ENCODE measurements at places on chromosomes 1 and 21.
A peak's percentile ranks its signal among the peaks of the same experiment; 100 is the strongest.

DNA sequence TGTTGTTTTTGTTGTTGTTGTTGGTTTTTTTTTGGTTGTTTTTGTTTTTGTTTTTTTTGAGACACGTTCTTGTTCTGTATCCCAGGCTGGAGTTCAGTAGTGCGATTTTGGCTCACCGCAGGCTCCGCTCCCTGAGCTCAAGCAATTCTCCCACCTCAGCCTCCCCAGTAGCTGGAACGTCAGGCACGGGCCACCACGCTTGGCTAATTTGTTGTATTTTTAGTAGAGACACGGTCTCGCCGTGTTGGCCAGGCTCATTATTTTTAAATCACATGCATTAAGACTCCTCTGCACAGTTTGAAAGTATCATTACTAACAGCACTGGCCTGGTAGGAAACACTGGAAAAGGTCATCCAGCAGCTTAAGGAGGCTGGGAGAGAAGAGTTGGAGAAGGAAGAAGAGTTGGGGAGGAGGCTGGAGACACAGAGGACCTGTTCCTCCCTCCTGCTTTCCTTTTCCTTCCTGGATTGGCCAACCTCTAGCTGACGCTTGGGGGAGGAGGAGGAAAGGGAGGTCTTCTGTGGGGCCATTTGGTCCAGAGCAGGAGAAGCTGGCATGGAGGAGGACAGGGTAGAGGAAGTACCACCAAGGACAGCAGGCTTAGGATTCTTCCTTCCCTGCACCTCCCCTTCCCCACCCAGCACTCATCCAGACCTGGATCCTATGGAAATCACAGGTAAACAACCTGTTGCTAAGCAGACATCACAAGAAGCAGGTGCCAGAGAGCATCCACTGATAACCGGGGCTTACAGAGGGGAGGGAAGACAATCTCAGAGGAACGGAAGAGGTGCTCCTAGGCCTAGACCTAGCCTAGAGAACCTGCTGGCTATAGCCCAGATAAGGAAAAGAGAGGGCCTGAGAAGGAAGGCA, 71.9 kb upstream of the GOLT1A start:
- DNase-seq = no peak

DNA sequence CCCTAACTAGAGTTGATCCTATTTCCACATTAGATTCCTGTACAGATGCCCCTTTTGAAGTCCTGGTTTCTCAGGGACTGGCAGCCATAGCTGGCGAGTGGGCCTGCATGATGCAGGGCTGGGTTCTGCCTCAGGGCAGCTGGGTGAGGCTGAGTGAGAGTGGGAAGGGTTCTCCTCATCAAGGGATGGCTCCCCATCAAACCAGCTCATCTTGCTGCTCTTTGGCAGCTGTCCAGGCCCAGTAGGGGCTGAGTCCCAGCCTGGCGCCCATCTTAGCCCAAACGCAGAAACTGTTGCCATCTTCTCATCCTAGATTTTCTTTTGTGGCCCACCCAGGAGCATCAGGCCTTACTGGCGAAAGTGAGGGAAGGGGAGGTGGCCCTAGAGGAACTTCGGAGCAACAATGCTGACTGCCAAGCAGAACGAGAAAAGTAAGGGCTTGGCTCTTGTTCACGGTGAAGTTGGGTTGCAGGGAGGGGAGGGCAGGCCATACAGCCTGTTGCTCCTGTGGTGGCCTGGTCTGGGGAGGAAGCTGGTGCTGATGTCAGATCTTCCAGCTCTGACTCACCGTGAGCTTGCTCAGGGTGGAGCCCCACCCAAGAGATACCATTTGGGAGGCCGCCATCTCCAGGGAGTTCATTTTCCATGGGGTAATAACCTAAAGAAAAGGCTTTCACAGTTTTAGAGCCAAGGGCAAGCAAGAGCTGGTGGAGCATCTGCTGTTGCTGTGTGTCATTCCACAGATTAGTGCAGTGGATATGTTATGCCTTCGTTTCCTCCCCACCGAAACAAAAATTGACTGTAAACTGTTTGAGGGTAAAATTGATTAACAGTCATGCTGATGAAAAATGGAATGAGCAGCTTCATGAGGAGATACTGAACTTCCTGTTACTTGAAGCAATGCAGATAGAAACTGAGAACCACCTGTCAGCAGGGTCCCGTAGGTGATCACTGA, 34.7 kb downstream of the TUFT1 start:
- peak; percentile 88 for DNase-seq

- DNase-seq = no peak
These were observed 78.9 kb upstream of the DMRTA2 start for GRCh38 chr1:50502147-50502546.

DNA sequence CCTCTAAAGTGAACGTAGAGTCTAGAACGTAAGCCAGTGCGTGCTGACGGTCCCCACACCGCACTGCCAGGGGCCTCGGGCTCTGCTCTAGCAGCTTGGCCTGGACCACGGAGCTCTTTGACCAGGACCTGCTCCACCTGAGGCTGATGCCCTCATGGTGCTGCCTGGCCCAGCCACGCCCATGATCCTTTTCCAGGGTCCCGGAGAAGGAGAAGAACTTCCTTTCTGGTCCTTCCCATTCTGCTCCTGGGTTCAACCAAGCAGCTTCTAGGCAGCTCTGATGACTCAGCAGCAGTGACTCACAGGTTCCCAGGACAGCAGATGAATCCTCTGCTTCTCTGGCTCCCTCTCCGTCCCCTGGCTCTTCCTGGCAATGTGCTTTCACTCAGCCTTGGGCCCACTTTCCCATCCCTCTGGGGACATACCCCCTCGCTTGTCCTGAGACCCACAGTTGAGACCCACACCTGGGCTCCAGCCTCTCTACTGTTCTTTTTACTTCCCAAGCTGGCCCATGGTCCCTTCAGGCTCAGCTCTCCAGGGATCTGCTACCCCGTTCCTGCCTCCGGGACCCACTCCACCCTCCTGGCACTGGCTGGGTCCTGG, 246.3 kb upstream of the RAB4A start:
- peak; percentile 22 for DNase-seq

DNA sequence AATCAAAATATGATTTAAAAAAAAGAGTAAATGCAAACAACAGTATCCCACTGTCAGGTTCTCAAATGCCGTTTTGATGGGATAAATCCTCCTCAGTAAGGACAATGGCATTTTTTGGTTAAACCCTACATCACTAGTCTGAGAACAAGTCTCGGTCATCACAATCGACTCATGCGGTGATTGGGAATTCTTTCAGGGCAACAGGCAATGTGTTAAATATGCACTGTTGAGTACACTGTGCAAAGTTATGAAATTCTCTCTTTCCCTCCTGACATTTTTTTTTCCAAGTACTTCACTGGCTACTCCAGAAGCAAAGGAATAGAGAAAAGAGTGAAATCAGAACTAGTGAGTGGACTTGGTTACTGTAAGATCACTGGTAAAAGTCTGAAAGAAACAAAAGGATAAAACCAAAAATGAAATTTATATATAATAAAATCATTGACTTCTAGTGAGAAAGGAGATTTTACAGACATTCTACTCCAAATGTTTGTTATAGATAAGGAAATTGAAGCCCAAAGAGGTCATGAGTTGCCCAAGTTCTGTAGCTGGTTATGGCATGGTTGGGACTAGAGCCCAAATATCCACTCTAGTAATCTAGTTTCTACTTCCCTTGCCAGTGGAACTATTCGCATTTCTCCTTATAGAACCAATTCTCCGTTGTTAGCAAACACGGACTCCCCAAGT, 111.3 kb downstream of the TGFBR3 start:
- DNase-seq = no peak

DNA sequence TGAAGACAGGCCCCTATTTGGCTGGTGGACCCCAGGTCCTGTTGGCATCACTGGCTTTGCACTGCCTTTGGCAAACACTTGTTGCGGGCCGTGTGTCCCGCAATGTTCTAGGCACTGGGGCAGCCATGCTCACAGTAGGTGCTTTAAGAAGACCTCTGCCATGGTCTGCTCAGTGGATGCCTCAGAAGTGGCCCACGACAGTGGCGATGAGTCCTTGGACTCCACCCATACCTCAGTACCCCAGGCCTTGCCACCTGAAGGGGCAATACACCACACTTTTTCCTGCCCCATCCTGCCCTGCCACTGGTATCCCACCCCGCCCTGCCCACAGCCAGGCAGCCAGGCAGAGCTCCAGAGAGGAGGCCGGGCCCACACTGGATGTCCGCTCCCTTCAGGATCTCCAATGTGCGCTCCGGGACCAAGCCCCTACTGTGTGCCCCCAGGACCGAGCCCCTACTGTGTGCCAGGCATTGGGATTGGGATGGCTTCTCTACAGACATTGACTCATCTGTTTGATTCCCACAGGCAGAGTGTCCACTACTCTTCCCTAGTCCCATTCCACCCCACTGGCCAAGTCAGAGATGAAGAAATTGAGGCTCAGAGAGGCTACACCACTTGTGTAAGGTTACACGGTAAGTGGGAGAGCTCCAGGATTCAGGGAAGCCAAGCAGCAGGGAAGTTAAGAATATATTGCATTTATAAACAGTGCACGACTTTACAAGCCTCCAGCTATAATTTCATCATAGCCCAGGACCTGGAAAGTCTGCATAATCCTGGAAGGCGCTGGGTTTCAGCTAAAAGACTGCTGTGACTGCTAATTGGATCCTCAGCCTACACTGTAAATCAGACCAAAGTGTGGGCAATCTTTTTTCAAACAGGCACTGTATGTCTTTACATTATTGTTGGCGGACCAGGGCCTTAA, 101.6 kb downstream of the DMRTB1 start:
- DNase-seq = no peak

DNA sequence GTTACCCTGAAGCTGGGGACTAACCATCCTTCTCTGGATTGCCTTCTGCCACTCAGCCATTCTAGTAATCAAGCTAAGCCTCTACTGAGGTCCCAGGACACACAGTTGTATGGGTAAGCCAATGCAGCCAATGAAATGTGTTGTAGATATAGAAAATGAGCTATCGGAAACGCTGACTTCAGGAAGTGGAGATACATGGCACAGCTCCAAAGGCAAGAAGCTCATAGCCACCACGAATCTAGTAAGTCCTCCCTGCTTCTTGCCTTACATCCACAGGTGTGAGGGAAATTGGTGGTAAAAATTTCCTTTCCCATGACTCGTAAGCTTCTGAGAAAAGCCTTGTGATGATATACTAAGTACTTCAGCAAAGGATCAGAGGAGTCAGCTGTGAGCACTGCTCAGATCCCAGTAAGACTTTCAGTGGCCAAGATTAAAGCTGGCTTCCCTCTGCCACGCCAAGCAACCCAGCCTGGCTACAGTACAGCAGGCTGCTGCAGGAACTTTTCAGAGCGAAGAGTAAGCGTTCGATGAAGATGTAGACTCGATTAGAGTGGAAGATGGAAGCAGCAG, 117.7 kb downstream of the SIM2 start:
- DNase-seq = no peak

- DNase-seq = no peak
These were observed 78.6 kb upstream of the SLC44A3 start for GRCh38 chr1:94741510-94741909.

GRCh38 chr21:26331205-26331980, 160.8 kb upstream of the APP start:
- DNase-seq = no peak

GRCh38 chr1:15736892-15737261, 819 bp downstream of the SLC25A34 start:
- no peak for DNase-seq

GRCh38 chr1:205512059-205513045, 7.9 kb downstream of the CDK18 start:
- no peak for DNase-seq

- no peak for DNase-seq
These were observed 26.9 kb upstream of the H6PD start for GRCh38 chr1:9207715-9208114.

GRCh38 chr1:100187912-100188311, 9.9 kb upstream of the LRRC39 start:
- DNase-seq = no peak

DNA sequence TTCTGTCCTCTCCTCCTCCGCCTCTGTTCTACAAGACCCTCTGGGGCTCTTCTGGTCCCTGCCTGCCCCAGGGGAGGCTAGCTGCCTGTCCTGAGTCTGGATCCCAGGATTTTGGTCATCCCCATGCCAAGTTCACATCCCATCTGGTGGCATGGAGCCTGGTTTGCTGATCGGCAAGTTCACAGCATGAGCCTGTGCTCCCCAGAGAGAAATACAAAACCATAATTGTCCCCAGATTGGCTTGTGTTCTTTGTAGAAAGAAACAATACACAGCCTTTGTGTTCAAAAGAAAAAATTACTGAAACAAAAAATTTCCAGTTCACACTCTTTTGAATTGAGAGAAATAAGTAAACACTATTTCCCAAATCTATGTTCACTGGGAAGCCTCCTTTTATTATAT, 149.4 kb upstream of the ZC3H12A start:
- DNase-seq = no peak

DNA sequence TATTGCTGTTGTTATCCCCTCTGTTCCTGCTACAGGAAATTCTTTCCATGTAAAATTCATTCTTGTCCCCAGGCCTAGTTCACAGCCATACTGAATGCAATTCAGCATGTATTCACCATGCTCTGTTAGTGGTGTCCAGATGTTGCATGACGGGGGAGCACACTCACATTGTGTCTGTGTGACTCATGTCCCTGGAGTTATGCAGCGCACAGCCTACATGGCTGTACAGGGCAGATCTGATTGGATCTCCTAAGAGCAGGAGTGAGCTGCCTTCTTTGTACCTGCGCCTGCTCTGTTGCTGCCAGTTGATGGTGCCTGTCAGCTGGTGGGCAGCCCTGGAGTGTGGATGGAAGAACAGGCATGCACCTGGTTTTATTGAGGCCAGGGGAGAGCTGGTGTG, 17.6 kb downstream of the HTR6 start:
- DNase-seq = no peak

DNA sequence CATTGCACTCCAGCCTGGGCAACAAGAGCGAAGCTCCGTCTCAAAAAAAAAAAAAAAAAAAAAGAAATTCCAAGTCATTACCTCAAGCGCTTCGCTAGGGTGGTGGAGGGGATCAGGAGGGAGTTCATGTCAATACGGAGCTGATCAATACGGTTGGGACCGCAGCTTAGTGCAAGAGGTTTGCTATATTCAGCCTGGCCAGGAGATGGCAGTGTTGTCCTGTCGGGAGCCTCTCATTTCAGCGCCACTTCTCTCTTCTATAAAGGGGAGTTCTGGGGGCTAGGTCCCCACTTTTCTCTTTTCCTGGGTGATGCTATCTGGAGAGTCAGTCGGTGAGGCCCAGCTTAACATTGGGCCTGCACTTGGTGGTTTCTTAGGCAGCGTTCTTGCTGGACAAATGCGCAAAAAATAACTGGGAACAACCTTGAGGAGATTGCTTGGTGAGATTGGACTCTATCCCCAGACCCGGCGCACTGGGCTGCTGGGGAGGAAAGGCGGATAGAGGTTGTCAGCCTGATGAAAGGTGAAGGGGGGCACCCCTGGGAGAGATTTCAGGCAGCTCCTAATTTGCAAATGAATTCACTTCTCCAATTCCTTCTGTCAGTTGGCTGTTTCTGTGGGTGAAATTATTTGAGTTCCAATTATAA, 40.4 kb downstream of the KIAA0040 start:
- DNase-seq = peak; percentile 68
